ENCODE measurements at places on chromosomes 7 and 10.

GRCh38 chr10:32347363-32348022, 535 bp upstream of the EPC1 start:
- no peak for DNase-seq
- H3K4me1 ChIP-seq: peaks cover 20% of the 10 kb centered on the region
- H3K36me3 ChIP-seq: peaks cover 5% of the 10 kb centered on the region
- peak overlapping the region; percentile 76 for H3K4me3 ChIP-seq
- no peaks in the 10 kb centered on the region for H3K27me3 ChIP-seq
- peak overlapping the region; percentile 100 for H3K27ac ChIP-seq

GRCh38 chr10:30447125-30447799, 13.3 kb downstream of the MAP3K8 start:
- no peaks in the 10 kb centered on the region for H3K4me1 ChIP-seq
- no peak for DNase-seq
- no peak overlapping the region for H3K4me3 ChIP-seq
- H3K36me3 ChIP-seq: no peaks in the 10 kb centered on the region
- H3K27me3 ChIP-seq: no peaks in the 10 kb centered on the region

GRCh38 chr10:132776821-132777220, 9.1 kb downstream of the NKX6-2 start:
- no peaks in the 10 kb centered on the region for H3K4me1 ChIP-seq
- no peak overlapping the region for H3K4me3 ChIP-seq
- H3K27ac ChIP-seq: no peak overlapping the region
- H3K27me3 ChIP-seq: peaks cover 21% of the 10 kb centered on the region
- DNase-seq: no peak

DNA sequence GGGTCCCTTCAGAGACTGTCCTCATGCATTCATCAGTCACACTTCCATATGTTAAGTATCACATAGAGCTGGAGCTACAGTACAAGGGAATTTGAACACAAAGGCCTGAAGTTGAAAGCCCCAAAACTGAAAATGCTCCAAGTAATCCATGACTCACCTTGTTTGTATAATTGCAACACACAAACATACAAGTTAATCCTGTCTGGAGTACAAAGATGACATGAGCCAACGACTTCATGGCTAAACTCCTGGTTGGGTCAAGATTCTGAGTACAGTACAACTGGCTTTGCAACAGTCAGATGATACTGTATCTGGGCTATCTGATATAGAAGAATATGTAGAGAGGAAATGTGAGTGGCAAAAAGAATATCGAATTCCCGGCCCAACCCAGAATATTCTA, 73.1 kb upstream of the AASS start:
- no peaks in the 10 kb centered on the region for H3K36me3 ChIP-seq
- H3K27ac ChIP-seq: no peak overlapping the region
- H3K4me1 ChIP-seq: no peaks in the 10 kb centered on the region

- H3K4me1 ChIP-seq: peaks cover under 1% of the 10 kb centered on the region
- DNase-seq: no peak
- no peak overlapping the region for H3K4me3 ChIP-seq
- no peak overlapping the region for H3K27ac ChIP-seq
- H3K27me3 ChIP-seq: peaks cover 11% of the 10 kb centered on the region
- H3K36me3 ChIP-seq: no peaks in the 10 kb centered on the region
Measured at GRCh38 chr7:29281782-29282541, 87.4 kb downstream of the CHN2 start.

DNA sequence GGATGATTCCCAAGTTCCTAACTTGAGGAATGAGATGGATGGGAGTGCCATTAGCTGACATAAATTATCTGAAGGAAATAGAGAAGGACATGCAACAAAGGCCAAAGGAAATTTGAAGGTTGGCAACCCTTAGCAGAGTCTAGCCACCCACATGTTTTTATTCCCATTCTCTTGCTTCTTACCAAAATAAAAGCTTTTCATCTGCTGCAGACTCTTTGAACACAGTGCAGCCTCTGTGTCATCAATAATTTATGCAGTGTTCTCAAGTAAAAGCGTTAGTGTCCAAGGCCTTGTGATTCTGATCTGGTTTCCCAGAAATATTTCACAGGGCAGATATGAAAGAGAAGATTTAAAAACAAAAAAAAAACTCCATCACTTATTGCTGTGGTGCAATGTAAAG, 98.5 kb downstream of the ST7 start:
- H3K4me3 ChIP-seq: no peak overlapping the region
- H3K36me3 ChIP-seq: no peaks in the 10 kb centered on the region
- no peak for DNase-seq
- H3K27me3 ChIP-seq: no peaks in the 10 kb centered on the region
- H3K27ac ChIP-seq: no peak overlapping the region

DNA sequence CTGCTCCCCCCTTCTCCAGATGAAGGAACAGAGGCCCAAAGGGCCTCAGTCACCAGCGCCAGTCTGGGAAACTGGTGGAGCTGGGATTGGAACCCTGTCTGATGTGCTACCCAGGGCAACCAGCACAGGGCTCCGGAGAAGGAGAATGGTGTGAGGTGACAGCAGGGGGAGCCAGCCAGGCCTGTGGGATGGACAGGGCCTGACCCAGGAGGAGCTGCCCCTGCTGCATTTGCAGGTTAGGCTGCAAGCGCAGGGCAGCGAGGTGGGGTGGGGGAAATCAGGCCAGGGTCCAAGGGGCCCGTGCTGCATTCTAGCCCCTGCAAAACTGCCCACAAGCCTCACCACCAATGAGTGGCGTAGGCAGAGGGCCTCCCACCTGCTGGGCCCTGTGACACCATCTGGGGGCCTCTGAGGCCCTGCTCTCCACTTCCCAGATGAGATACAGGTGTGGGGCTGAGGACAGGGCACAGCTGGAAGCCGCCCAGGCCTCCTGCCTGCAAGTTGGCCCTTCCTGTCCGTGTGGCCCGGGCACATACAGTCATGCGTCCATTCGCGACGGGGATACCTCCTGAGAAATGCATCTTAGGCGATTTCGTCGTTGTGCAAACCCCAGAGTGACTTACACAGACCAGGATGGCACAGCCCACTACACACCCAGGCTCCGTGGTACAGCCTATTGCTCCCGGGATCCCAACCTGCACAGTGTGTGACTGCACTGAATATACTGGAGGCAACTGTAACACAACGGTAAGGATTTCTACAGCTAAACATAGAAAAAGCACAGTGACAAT, 45.3 kb downstream of the RASGEF1A start:
- no peaks in the 10 kb centered on the region for H3K4me1 ChIP-seq
- H3K27me3 ChIP-seq: peaks cover 3% of the 10 kb centered on the region
- no peaks in the 10 kb centered on the region for H3K36me3 ChIP-seq
- H3K27ac ChIP-seq: no peak overlapping the region
- no peak overlapping the region for H3K4me3 ChIP-seq

- no peak for DNase-seq
- no peak overlapping the region for H3K4me3 ChIP-seq
- H3K27ac ChIP-seq: no peak overlapping the region
- H3K36me3 ChIP-seq: no peaks in the 10 kb centered on the region
Measured at GRCh38 chr7:144384071-144384470, 19.4 kb downstream of the NOBOX start.
